ENCODE measurements at places on chromosomes 4 and X. TPM values are rescaled to one million over a fixed set of nuclear protein-coding genes. Genes with fewer than 3 reads are reported as not detected.
A peak's percentile ranks its signal among the peaks of the same experiment; 100 is the strongest.

DNA sequence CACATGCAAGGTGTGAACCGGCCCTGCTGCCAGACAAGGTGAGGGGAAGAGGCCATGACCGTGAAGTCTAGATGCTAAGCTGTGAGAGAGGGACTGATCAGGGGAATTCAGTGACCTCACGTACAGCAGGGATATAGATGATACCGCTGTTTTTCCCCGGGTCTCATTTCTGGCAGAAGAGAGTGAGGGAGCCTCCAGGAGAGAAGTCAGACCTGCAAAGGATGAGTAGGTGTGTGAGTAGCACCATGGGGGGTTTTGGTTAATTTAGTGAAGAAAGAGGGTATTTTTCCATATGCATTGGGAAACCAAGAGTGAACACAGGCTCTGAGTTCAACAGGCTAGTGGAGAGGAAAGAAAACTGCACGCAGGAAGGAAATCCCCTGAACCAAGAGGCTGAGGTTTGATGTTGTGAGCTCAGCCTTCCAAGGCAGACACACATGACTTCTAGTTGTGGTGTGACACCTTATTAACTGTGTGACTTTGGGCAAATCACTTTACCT, 127.6 kb upstream of the GATB start:
- no peak overlapping the region for H3K27ac ChIP-seq
- H3K36me3 ChIP-seq, result no peaks in the 10 kb centered on the region
- H3K27me3 ChIP-seq, result no peaks in the 10 kb centered on the region
- H3K4me1 ChIP-seq, result no peaks in the 10 kb centered on the region
- H3K4me3 ChIP-seq, result no peak overlapping the region

Gene TMEM271
- not detected for total RNA-seq

DNA sequence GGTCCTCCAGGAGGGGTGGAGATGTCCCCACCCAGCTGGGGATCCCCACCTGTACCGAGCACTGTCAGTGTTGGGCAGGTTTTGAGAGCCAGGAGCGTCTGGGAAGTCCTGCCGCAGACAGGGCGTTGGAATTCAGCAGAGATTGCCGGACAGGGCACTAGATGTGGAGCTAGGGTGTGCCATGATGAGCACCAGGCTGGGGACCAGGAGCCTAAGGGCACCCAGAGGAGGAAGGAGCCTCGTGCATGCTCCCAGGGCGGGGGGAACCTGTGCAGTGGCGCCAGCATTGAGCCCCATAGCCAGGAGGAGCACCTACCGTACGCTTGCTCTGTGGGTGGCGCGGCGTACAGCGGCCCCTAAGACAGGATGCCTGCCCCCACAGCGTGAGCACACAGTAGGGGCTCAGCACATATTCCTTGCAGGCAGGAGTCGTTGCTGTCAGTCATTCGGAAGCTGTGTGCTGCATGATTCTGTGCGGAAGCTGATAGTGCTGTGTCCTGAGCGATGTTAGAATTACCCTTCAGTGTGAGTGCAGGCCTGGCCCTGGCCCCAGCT, 18.8 kb upstream of the TADA2B start:
- H3K27me3 ChIP-seq, result no peaks in the 10 kb centered on the region
- H3K27ac ChIP-seq, result no peak overlapping the region
- H3K36me3 ChIP-seq, result peaks cover 4% of the 10 kb centered on the region
- peaks cover 7% of the 10 kb centered on the region for H3K4me1 ChIP-seq

- no peak overlapping the region for H3K27ac ChIP-seq
- no peak for DNase-seq
- no peaks in the 10 kb centered on the region for H3K4me1 ChIP-seq
- H3K27me3 ChIP-seq, result no peaks in the 10 kb centered on the region
- no peak overlapping the region for H3K4me3 ChIP-seq
These were observed 143.5 kb upstream of the PBDC1 start for GRCh38 chrX:76029385-76029784.

- no peak overlapping the region for H3K27ac ChIP-seq
- H3K27me3 ChIP-seq, result peaks cover 2% of the 10 kb centered on the region
- no peaks in the 10 kb centered on the region for H3K36me3 ChIP-seq
- no peak overlapping the region for H3K4me3 ChIP-seq
These were observed 85.0 kb upstream of the ZNF81 start for GRCh38 chrX:47751670-47752069.

- H3K4me1 ChIP-seq, result no peaks in the 10 kb centered on the region
- H3K36me3 ChIP-seq, result no peaks in the 10 kb centered on the region
- H3K4me3 ChIP-seq, result no peak overlapping the region
- H3K27me3 ChIP-seq, result no peaks in the 10 kb centered on the region
- DNase-seq, result peak; percentile 25
- no peak overlapping the region for H3K27ac ChIP-seq
These were observed 101.7 kb upstream of the SOD3 start for GRCh38 chr4:24693636-24694035.

DNA sequence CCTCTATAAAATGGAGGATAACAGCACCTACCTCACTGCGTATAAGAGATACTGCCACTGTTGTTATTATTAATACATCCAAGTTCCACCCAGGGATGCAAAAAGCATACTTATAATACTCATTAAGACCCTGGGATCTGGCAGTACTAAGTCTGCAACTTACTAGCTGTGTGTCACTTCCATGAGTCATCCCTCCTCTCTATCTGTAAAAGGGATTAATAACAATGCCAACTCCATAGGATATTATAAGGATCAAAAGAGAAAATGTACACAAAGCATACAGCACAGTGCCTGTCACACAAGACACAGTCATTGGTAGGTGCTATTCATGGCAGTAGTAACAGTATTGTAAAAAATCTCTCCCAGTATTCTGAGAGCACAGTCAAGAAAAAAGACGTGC, 216.7 kb downstream of the HS6ST2 start:
- H3K27ac ChIP-seq, result no peak overlapping the region
- H3K4me1 ChIP-seq, result no peaks in the 10 kb centered on the region
- H3K36me3 ChIP-seq, result no peaks in the 10 kb centered on the region
- H3K4me3 ChIP-seq, result no peak overlapping the region
- no peaks in the 10 kb centered on the region for H3K27me3 ChIP-seq

DNA sequence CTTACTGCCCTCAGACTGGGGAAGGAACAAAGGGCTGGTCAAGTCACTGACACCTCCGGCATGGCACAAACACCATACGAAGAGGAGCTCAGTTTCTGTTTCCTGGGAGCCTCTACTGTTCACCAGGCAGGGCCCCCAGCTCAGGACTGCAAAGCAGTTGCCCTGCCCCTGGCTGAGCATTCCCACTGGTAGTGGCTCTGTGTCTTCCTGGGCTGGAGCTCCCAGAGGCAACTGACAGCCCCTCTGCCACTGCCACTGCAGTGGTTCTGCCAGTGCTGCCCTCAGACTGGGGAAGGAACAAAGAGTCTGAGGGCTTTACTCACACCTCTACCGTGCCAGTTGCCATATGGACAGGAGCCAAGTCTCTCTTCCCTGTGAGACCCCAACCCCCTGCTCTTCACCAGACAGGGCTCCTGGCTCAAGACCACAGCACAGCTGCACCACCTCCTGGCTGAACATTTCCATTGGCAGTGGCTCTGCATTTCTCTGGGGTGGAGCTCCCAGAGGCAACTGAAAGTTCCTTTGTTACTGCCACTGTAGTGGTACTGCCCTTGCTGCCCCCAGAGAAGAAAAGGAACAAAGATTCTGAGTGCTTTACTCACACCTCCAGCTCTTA, 67.9 kb downstream of the SMARCA5 start:
- no peaks in the 10 kb centered on the region for H3K4me1 ChIP-seq
- no peak for DNase-seq
- no peaks in the 10 kb centered on the region for H3K27me3 ChIP-seq
- no peak overlapping the region for H3K4me3 ChIP-seq
- H3K27ac ChIP-seq, result no peak overlapping the region

All from fibroblast of lung (primary cell).